ENCODE measurements at places on chromosomes 7 and 10.

DNA sequence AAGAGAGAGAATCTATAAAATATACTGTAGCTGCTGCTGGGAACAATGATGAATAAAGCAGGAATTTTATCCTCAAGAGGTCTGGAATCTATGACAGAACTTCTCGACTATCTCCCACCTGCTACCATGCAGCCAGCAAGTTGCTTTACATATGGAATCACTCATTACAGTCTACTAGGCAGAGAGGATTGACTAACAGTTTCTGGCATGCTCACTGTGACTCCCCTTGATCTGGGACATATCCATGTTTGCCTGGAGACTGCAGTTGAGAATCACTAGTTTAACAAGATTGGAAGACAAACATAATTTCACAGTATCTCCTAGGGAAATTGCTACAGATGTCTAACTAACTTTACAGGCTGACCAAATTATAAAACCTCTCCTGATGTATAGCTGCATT is 13.3 kb downstream of the GPR37 start:
- no peak for DNase-seq

GRCh38 chr10:109126016-109126415 is 797.3 kb downstream of the XPNPEP1 start:
- no peak for DNase-seq

- no peak for DNase-seq
Measured at GRCh38 chr10:76252733-76253132, 821.3 kb downstream of the LRMDA start.

GRCh38 chr7:81482600-81483186 is 287.2 kb downstream of the HGF start:
- DNase-seq = no peak

GRCh38 chr10:8568401-8568800 is 513.9 kb downstream of the GATA3 start:
- DNase-seq = no peak

- no peak for DNase-seq
Measured at GRCh38 chr10:89283025-89283935, 18.6 kb upstream of the IFIT2 start.

DNA sequence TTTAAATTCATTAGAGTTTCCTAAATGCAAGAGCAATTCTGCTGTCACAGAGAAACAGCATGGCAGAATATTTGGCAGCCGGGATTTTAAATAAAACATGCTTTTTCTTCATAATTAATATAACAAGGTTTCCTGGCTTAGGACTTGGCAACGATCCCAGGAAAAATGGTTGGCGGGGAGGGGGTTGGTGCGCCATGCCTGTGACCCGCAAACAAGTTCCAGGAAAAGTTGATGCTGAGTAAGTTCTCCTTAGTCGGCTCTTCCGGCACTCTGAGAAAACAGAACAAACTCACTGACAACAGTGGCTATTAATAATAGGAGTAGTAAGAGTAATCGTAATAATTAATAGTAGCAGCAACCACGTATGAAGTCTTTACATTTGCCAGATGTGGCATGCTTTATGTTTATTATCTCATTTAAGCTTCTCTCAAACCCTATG is 4.6 kb downstream of the HABP2 start:
- DNase-seq = no peak

GRCh38 chr10:30671026-30671616 is 41.6 kb upstream of the LYZL2 start:
- peak; percentile 57 for DNase-seq

DNA sequence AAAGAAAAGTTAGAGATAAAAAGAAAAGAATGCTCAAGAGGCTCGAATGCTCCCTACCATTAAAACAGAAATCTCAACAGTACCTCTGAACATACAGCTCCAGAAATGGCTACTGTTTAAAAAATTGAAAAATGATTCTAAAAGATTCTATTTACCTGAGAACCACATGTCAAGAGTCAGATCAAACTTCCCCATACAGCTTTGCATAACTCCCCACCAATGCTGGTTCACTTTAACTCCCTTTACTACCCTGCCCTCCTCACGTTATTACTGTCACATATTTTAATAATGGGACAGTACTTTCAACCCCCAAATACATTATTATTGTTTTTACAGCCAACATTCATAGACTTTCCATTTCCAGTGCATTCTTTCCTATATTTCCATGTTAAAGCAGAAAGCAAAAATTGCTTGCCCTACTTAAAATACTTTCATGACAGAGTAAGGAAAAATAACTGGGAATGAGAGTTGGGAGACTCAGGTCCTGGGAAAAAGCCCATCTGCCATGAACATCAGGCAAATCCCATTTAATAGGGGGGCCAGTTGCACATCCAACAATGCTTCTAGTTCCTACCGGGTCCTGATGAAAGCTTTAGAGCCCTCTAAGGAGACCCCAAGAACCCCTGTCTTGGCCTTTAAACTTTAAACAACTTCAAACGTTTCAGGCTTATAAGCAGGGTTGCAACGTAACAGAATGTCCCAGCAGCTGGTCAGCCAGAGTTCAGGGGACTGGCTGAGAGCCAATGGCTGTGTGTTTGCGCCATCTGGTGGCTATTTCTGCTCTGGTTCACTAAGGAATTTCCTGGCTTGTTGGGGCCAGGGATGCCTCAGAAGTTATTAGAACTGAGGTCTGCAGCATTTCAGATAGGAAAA is 247.4 kb downstream of the ELMO1 start:
- DNase-seq = peak; percentile 39

DNA sequence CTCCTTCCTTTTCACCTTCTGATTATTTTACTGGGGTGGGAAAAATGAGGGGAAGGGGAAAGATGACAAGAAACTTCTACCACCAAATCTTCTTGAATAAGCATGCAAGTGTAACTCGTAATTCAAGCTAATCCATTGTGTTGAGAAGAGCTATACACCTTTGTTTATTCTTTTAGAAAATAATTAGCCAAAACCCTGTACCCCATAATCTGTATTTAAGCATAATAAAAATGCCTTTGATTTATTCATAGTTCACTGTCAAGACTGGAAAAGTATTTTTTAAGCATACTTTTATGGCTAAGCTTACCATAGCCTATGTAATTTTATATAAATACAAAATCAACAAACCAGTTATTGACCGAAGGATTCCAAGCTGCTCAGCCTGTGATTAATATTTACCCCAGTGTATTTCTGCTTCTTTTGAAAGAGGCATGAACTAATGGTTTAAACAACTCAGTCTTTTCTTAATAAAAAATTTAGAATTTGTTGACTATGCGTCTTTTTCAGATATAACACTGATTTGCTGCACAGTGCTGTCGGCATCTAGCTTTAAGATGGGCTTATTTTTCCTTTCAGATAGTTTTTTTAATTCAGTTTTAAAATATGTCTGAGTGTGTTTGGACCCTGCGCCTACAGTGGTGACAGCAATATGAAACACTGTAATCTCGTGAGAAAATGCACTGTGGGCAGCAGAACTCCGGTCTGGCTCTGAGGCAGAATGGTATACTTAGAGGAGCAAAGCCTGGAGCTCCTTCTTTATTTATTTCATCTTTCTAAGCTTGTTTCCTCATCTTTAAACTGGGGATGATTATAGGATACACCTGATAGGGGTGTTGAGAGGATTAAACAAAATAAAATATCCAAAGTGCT is 238.8 kb upstream of the LRGUK start:
- no peak for DNase-seq

DNA sequence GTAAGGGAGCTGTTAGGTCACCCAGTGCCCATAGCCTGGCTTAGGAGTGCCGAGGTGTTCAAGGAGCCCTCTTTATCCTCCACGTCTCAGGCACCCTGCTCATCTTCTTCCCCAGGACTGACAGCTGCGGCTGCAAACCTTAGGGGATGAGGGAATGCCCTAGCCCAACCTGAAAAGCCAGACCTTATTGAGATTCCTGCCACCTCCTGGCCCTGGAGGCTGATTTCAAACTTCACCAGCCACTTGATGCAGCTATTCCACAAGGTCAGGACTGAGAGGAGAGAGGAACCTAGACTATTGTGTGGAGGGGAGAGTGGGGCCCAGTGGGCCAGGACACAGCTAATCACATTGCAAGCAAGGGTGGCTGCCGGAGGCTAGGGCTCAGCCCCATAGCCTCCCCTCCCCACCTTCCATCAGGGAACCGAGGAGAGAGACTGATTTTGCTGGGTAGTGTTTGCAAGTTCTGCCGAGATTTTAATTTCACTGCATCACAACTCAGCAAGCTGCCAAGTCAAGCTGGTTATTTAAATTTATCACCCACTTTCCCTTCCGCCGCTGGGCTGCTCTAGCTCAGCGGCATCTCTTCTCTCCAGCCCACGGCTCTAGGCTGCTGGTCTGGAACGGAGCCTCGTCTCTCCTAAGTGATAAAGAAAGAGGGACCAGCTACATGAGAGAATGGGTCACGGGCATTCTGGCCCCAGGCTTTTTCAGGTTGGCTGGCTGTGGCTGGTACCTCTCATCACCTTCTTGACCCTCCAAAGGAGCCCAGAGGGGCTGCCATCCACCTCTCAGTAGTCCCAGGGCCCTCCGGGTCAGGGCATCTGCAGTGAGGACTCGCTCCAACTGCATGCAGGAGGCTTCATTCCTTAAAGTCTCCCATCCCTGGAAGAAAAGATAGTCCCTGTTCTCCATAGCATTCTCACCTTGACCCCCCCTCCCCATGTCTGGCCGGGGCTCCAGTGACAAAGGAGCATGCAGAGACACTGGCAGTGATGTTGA is 66.7 kb downstream of the PAX2 start:
- DNase-seq = no peak

DNA sequence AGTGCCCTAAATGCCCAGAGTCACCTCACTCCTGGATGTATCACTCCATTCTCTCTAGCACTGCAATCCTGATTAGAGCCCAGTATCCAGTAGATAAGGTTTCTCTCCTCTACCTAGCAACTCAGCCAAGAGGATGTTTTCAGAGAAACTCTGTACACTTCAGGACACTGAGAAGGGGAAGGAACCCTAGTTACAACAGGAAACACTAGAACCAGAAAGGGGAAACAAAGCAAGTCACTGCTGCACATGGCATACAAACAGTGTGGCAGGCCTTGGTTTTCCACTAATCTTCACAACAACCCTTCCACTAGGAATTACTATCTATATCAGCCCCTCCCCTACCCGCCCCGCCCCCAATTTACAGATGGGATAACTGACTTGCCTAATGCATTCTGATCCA is 1.6 kb downstream of the FAM204A start:
- no peak for DNase-seq

DNA sequence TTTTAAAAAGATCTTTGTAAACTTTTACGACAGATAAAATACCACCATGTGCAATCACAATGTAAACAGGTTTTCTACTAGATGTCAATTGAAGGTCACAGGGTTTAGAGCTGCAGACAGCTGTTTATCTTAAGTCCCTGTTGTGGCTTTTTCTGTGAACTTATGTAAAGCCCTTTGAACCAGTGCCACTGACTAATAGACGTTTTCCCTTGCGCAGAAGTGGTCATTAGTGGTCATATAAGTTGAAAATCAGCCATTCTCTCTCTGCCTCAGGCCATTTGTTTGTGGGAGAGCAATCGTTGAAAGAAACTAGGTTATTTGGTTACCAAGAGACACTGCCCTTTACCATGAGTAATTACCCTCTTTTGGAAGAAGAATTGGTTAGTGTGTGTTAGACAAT is 23.9 kb downstream of the CACNB2 start:
- DNase-seq = no peak

DNA sequence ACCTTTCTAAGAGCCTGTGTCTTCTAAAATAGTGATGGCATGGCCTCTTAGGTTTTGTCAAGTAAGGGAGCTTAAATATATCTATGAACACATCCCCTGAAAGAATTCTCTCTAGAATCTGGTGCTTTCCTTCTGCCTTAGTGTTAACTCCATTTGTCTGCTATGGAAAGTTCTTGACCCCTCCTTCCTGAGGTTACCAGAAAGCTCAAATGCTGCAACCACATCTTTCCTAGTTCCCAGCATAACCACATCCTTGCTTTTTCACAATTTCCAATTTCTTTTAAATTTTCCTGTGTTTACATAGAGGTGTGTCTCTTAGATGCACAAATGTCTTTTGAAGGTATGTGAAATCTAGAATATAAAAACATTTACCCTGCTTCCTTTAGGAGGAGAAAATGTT is 16.4 kb upstream of the GSDME start:
- no peak for DNase-seq

DNA sequence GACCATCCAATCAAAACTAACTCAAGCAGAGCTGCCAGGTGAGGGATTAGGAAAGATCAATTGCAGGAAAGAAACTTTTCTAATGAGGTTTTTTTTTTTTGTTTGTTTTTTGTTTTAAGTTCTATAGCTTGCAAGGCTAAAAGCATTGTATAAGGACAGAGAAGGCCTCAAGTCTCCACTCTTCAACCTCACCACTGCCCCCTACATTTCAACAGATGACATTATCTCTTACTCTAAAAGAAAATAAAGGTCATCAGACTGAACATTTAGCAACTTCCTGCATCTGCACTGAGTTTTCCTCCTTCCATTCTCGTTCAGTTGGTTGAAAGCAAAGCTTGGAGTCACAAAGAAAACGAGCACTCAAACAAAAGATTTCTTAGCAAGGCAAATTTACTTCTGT is 45.2 kb upstream of the EXOC4 start:
- no peak for DNase-seq

- no peak for DNase-seq
Measured at GRCh38 chr7:102454468-102454867, 10.2 kb downstream of the ALKBH4 start.

GRCh38 chr10:124138195-124138882 is 44.9 kb upstream of the CHST15 start:
- DNase-seq = no peak

- no peak for DNase-seq
Measured at GRCh38 chr7:138919216-138919615, 62.0 kb downstream of the KIAA1549 start.

DNA sequence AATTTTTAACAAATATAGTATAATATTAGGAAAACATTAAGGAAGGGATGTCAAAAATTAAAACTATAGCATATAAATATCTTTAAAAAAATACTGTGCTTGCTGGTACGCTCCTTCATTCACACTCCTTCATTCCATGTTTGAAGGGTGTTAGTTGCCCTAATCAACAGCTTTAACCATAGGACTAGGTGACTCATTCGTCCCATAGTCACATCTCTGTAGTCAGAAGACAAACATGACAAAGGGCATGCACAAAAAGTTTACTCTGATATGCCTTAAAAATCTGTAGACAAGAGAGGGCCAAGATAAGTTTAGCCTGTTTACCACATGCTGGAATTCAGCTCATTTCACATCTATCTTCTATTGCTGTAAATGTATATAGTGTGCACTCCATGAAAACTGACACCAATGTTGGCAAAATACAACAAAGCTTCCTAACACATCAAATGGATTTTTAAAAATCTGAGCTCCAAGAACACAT is 646 bp downstream of the FAM13C start:
- DNase-seq = no peak

- no peak for DNase-seq
Measured at GRCh38 chr7:44650772-44651171, 44.3 kb downstream of the OGDH start.

All from activated T-cell treated with anti-CD3 and anti-CD28 coated beads, Interleukin-2, amount 50 U/mL, for 72 hours (primary cell).